ENCODE measurements at places on chromosomes 6 and 20.

GRCh38 chr6:133746417-133746770 is 142.5 kb upstream of the TCF21 start:
- no peak for DNase-seq

DNA sequence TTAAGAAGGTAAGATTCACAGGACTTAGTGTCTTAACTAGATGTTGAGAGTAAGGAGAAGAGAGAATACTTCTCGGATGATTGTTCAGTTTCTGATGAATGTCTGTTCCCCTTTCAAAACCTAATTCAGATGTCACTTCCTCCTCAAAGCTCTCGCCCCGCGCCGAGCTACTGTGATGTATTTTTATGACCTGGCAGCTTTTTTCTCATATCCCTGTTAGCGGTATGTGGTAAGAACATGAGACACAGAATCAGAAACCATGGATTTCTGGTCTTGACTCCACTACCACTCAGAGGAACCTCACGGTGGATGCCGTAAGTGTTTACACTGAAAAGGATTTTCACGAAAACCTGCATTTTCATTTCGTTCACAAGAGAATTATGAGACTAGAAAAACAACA is 48.4 kb downstream of the CEP43 start:
- no peak for DNase-seq

DNA sequence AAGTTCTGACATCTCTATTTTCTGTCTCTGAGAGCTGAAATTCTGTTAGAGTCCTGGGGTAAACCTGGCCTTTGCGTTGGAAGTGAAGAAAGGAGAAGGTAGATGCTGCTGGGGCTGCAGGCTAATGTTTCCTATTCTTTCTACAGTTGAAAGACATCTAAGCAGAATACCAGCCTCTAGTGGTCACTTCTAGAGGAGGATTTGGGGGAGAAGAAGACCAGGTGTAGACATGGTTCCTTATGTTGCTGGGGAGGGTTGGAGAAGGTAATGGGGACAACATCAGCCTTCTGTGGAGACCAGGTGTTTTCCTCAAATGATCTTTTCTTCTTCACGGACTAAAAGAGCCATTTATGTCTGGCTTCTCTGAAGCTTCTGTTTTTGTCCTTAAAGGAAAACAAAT is 62.6 kb downstream of the BTBD3 start:
- DNase-seq = no peak

GRCh38 chr20:1287787-1288569 is 21.9 kb downstream of the SNPH start:
- no peak for DNase-seq

- DNase-seq = no peak
Measured at GRCh38 chr6:111743360-111743759, 129.9 kb downstream of the FYN start.

- DNase-seq = no peak
Measured at GRCh38 chr6:126886106-126886505, 232.4 kb upstream of the RSPO3 start.

All from NCI-H187 (cell line).